Ecto neural progenitor cell (in vitro differentiated cells): ENCODE measurements at places on chromosomes 5 and 9.

DNA sequence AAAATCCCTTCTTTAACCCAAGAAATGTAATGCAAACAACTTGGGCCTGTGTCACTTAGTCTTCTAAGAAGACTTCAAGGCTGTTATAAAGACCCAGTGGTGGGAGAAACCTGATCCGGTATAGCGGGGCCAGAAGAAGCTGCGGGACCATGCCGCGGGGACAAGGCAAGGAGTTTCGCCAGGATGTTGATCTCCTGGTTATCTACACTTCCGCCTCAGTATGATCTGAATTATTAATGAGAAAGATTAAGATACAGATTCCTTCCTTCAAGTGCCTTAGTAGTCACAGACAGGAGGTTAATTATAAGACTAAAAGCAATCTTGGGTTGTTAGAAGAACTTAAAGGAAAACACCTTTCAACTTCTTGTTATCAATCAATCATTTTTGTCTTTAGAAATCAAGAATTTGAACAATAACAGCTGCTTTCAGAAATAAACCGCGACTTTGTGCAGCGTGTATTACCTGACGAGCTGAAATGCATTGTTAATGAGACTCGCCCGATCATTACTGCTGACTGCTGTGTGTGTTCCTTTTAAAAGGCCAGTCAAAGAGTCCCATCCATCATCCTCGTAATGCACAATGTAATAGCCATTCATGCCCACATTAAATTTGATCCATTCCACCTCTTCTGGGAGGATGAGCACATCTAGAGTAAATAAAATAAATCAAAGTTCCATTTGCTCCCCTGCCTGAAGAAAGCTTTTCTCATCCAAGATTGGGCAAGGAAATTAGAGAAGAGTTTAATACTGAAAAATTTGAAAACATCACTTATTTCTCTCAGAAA is 22.2 kb downstream of the ERAP1 start:
- DNase-seq, result no peak

- DNase-seq, result no peak
These were observed 9.7 kb upstream of the RXRA start for GRCh38 chr9:134316449-134317160.

- no peak for DNase-seq
These were observed 58.1 kb downstream of the PIP5K1B start for GRCh38 chr9:68763104-68763503.

DNA sequence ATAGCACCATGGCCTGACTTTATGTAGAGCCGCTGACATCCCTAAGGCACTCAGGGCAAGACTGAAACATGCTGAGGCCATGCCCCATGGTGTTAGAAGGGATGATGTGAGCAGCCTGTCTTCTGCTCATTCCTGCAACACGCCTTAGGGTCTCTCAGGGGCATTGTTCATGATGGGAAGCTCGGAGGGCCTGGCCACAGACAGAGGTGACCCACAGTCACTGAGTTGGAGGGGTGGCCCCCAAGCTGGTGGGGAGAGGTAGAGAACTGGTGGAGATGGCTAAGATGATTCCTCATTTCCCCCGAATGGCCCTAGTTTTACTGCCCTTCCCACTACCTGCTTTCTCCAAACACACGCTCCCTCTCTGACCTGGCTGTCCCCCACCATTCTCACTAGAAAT is 135.2 kb downstream of the BARX1 start:
- no peak for DNase-seq

- DNase-seq, result no peak
These were observed 31.6 kb downstream of the ADRA1B start for GRCh38 chr5:159947708-159948358.

GRCh38 chr9:14249527-14249926 is 64.4 kb downstream of the NFIB start:
- DNase-seq, result no peak

DNA sequence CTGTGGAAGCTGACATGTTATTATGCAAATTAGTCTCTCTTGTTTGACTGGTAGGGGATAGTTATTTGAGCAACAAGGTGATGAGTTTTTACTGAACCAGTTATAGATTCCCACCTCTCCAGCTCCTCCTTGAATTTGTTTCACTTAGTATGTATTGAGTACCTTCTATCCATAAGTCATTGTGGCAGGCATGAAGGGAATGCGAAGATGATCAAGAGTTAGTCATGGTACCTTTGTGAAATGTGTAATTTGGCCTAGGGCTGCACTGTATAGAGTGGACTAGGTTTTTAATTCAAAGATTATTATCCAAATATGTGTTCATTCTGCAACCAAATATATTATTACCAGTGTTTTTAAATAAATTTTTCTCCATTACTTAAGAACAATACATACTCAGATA is 110.1 kb downstream of the HACD4 start:
- no peak for DNase-seq
